Activated T-helper 2 cell treated with anti-CD3 and anti-CD28 coated beads, Interferon-gamma antibody, Interleukin-2, Interleukin-4, amounts not matched to agents 10 μg/mL and 5 μg/mL and 100 μg/mL, durations not matched to agents 14 hours and 24 hours and 36 hours (primary cell): ENCODE measurements at places on chromosomes 13 and 19. TPM values are rescaled to one million over a fixed set of nuclear protein-coding genes. Genes with fewer than 3 reads are reported as not detected.
A peak's percentile ranks its signal among the peaks of the same experiment; 100 is the strongest.

Gene MBD3L3
- total RNA-seq = not detected in 2 replicates

Gene SOX1
- total RNA-seq = not detected in 2 replicates

Gene MISP3
- total RNA-seq = 5.3 and 5.5 TPM in 2 replicates

Gene RASIP1
- total RNA-seq = 0.57 and 1.0 TPM in 2 replicates

Gene HIPK4
- total RNA-seq = 0.07 TPM in 1 of 2 replicates, not detected in the other

Gene OSCAR
- total RNA-seq = 0.23 and 0.39 TPM in 2 replicates

Gene PCP2
- total RNA-seq = 1.2 and 1.6 TPM in 2 replicates

Gene CNFN
- total RNA-seq = 0.53 TPM in 1 of 2 replicates, not detected in the other

DNA sequence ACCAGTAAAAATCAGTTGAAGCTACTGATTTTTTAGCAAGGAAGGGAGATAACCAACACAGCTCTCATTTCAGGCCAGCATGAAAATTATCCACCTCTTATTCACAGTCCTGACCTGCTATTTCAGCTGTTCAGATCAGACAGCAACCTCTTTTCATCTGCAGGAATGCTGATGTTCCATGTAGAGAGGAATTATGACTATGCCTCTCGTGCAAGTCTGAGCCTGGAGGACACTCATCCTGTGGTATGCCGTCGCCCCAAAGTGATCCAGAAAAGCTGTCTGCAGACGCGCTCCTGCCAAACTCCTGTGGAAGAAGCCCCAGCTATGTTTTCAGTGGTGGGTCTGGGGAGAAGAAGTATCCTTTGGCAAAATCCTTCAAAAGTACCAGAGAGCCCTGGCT is 563.5 kb upstream of the SLITRK1 start:
- DNase-seq = no peak
- H3K27ac ChIP-seq = no peak overlapping the region
- H3K4me1 ChIP-seq = no peaks in the 10 kb centered on the region
- no peaks in the 10 kb centered on the region for H3K36me3 ChIP-seq
- H3K27me3 ChIP-seq = no peaks in the 10 kb centered on the region

DNA sequence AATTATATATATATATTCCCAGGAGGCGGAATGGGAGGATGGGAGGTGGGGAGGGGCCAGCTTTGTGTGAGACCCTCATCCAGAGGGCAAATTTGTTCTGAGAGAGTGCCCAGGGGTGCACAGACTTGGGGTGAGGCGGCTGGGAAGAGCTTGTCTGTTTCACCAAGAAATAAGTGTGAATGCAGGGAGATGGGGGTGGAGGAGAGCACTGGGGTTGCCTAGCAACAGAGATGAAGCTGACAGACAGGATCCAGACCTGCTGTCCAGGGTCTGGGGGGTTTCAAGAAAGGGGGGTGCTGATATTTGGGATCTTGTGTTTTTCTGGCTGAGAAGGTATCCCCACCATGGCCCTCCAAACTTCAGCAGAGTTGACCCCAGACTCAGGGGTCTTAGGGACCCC is 18.6 kb upstream of the TNFAIP8L1 start:
- no peaks in the 10 kb centered on the region for H3K36me3 ChIP-seq
- H3K4me1 ChIP-seq = no peaks in the 10 kb centered on the region
- DNase-seq = no peak

- DNase-seq = no peak
- peaks cover 3% of the 10 kb centered on the region for H3K4me1 ChIP-seq
- peaks cover 4% of the 10 kb centered on the region for H3K36me3 ChIP-seq
Measured at GRCh38 chr19:34276614-34277013, 22.3 kb downstream of the GARRE1 start.

GRCh38 chr19:10946958-10947657 is 13.7 kb upstream of the SMARCA4 start:
- no peak for DNase-seq
- no peaks in the 10 kb centered on the region for H3K27me3 ChIP-seq
- H3K4me3 ChIP-seq = no peak overlapping the region
- peaks cover 4% of the 10 kb centered on the region for H3K4me1 ChIP-seq
- no peak overlapping the region for H3K27ac ChIP-seq
- no peaks in the 10 kb centered on the region for H3K36me3 ChIP-seq

DNA sequence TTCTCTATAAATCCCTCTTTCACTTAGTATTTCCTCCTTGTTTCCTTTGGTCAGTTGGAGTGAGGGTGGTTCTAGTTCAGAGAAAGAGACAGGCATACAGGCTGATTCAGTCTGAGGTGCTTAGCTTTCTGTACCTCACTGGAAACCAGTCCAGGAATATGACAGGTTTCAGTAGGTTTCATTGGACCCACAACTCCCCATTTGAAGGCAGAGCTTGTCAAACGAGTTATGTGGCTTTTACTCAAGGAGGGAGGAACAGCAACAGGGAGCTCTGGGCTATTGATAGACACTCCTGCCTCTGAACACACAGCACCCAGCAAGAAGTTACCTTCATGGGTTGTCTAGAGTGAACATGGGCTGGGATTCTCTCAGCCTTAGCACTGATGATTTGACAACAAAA is 14.5 kb downstream of the ACTN4 start:
- no peak for DNase-seq
- no peak overlapping the region for H3K27ac ChIP-seq
- H3K36me3 ChIP-seq = peaks cover 26% of the 10 kb centered on the region
- H3K4me3 ChIP-seq = no peak overlapping the region
- peaks cover 57% of the 10 kb centered on the region for H3K4me1 ChIP-seq

DNA sequence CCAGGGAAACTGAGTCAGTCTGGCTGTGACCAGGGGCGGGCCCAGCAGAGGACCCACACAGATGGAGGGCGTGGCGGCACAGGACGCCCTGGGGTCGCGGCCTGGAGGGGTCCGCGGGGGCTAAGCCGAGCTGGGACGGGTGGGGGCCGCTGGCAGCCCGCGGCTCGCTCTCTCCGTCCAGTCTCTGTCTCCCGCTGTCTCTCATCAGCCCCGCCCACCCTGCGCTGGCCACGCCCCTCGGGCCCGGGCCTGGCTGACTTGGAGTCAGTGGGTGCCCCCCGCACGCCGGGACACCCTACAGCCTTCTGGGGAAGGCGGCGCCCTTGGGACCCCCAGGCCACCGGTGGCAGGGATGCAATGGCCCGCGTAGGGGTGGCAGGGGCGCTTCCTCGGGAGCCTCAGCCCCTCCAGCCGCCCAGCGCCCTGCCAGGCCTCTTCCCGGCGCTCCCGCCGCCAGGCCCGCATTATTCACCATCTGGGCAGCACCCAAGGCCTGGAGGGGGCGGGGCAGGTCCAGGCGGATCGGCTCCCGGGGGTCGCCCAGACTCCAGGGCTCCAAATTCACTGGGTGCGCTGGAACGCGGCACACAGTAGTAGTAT is at the start of gene TBXA2R:
Gene TBXA2R (minus strand): TSS at position 186 of the 600 bp plus-strand sequence. CDS start 6,241 bp downstream, outside the sequence.
- H3K27me3 ChIP-seq = peaks cover 4% of the 10 kb centered on the region
- H3K4me1 ChIP-seq = peaks cover 2% of the 10 kb centered on the region
- no peak for DNase-seq
- H3K4me3 ChIP-seq = no peak within 1 kb of the TSS
- no peak within 1 kb of the TSS for H3K27ac ChIP-seq
- peaks cover under 1% of the 10 kb centered on the region for H3K36me3 ChIP-seq

GRCh38 chr13:30186634-30187415 is 120.5 kb downstream of the KATNAL1 start:
- no peaks in the 10 kb centered on the region for H3K27me3 ChIP-seq
- no peak overlapping the region for H3K27ac ChIP-seq
- H3K36me3 ChIP-seq = no peaks in the 10 kb centered on the region
- H3K4me1 ChIP-seq = no peaks in the 10 kb centered on the region
- DNase-seq = no peak
- no peak overlapping the region for H3K4me3 ChIP-seq

DNA sequence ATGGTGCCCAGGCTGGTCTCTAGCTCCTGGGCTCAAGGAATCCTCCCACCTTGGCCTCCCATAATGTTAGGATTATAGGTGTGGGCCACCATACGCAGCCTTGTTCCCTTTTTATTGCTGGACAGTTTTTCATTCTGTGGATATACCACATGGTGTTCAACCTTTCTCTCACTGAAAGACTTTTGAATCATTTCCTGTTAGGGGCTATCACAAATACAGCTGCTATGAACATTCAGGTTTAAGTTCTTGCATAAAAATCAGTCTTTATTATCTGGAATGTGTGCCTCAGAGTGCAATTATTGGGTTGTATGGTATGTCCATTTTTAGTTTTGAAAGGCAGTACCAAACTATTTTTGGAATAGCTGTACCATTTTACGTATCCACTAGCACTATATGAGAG is 647.2 kb downstream of the LIG4 start:
- H3K36me3 ChIP-seq = no peaks in the 10 kb centered on the region
- no peak overlapping the region for H3K27ac ChIP-seq
- H3K4me3 ChIP-seq = no peak overlapping the region

DNA sequence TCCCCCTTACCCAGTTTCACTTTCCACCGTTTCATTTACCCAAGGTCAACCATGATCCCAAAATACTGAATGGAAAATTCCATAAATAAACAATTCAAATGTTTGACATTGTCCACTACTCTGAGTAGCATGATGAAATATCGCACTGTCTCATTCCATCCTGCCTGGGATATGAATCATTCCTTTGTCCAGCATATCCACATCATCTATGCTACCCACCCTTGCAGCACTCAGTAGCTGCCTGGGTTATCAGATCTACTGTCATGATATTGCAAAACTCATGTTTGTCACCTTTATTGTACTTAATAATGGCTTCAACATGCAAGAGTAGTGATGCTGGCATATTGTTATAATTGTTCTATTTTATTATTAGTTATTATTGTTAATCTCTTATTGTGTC is 263.9 kb upstream of the NBEA start:
- no peak overlapping the region for H3K27ac ChIP-seq
- H3K4me1 ChIP-seq = no peaks in the 10 kb centered on the region
- no peaks in the 10 kb centered on the region for H3K27me3 ChIP-seq
- H3K36me3 ChIP-seq = no peaks in the 10 kb centered on the region
- DNase-seq = no peak

- no peak overlapping the region for H3K4me3 ChIP-seq
- peaks cover 13% of the 10 kb centered on the region for H3K4me1 ChIP-seq
- no peaks in the 10 kb centered on the region for H3K27me3 ChIP-seq
- no peak for DNase-seq
Measured at GRCh38 chr13:28421676-28422410, 73.1 kb downstream of the FLT1 start.

- H3K27ac ChIP-seq = no peak overlapping the region
- H3K4me1 ChIP-seq = no peaks in the 10 kb centered on the region
- no peak overlapping the region for H3K4me3 ChIP-seq
- peaks cover 8% of the 10 kb centered on the region for H3K27me3 ChIP-seq
- H3K36me3 ChIP-seq = no peaks in the 10 kb centered on the region
Measured at GRCh38 chr13:73131247-73131646, 72.4 kb downstream of the KLF5 start.

DNA sequence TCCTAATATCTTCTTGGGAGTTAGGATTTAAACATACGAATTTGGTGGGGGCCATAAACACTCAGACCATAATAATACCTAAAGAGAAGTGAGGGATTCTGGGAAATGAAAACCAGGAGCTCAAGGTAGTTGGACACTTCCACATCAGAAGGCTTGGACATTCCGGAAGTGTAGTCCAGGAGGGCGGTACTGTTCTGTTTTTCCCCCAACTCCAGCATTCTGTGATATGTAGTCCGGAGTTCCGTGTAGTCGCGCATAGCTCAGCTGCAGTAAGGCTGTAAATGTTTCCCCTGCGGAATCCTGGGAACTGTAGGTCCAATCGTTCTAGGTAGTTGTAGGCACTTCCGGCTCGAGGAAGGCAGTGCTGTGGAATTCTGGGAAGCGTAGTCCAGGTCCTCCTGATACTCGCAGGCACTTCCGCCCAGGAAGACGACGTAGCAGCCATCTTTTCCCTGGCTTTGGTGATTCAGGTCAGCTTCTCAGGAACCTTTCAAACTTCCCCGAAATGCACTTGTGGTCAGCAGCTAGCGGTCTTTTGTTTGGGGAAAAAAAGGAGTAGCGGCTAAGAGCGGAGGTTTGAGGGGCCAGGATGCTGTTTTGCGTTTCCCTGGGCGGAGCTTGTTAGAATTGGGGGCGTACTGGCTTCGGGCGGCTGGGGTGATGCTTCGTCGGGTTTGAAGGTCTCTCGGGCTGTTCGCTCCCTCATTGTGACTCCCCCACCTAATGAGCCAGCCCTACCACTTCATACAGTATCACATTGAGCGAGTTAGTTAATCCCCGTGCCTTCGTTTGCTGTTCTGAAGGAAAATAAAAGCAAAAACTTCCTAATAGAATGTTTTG is at the start of gene ZNF226:
Gene ZNF226 (plus strand): TSS at position 428 of the 840 bp plus-strand sequence. CDS start 4,981 bp downstream, outside the sequence.
- peak; percentile 71 for DNase-seq
- peak within 1 kb of the TSS; percentile 85 for H3K4me3 ChIP-seq
- H3K36me3 ChIP-seq = peaks cover 56% of the 10 kb centered on the region

- H3K27me3 ChIP-seq = no peaks in the 10 kb centered on the region
- H3K36me3 ChIP-seq = no peaks in the 10 kb centered on the region
- no peaks in the 10 kb centered on the region for H3K4me1 ChIP-seq
- no peak for DNase-seq
- no peak overlapping the region for H3K27ac ChIP-seq
- no peak overlapping the region for H3K4me3 ChIP-seq
Measured at GRCh38 chr13:107743526-107743925, 471.8 kb downstream of the LIG4 start.

DNA sequence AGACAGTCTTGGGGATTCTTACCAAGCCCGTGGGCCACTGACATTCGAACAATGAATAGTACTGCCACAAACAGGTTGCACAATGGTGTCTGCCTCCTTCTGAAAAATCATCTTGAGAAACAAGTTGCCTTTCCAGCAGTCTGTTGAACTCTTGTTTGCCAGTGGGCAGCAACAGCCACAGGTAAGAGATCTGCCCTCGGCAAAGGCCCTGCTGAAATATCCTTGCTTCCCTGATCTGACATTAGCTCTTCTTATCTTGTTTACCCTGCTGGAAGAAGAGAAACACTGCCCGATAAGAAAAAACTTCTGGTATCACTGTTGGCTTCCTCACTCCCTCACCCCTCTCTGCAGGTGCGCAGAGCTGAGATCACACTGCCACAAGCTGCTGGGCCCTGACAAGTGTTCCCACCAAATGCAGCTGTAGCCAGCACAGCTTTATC is 2.0 kb downstream of the DOCK9 start:
- H3K27ac ChIP-seq = no peak overlapping the region
- no peaks in the 10 kb centered on the region for H3K36me3 ChIP-seq
- H3K27me3 ChIP-seq = no peaks in the 10 kb centered on the region

DNA sequence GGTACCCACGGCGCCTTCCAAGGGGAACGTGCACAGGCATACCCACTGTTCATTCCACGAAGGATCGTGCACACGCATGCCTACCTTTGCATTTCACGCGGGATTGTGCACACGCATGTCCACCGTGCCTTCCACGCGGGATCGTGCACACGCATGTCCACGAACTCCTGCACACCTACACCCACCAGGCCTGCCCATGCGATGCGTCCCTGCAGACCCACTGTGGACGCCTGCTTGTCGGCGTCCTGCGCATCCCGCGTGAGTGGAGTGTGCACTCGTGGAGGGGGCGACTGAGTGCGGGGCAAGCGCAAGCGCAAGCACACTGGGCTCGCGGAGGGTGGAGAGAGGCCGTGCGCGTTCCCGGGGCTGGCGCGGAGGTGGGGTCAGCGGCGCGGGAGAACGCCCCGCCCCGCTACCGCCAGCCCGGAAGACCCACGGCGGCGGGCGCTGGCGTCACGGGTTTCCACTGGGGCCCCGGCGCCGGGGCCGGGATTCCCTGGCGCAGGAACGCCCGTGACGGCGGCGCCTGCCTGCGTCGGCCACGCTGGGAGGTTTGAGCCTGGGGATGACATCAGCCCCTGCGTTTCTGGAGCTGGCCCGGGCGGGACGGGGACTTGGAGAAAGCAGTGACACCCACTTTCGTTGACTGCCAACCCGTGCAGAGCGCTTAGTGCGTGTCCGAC is 18.7 kb downstream of the GADD45B start:
- no peaks in the 10 kb centered on the region for H3K36me3 ChIP-seq
- H3K27me3 ChIP-seq = peaks cover 34% of the 10 kb centered on the region
- peaks cover 21% of the 10 kb centered on the region for H3K4me1 ChIP-seq
- peak; percentile 39 for DNase-seq
- H3K27ac ChIP-seq = no peak overlapping the region
- peak overlapping the region; percentile 66 for H3K4me3 ChIP-seq
